AG10803 (cell line): ENCODE measurements at places on chromosomes 7 and 10.

DNA sequence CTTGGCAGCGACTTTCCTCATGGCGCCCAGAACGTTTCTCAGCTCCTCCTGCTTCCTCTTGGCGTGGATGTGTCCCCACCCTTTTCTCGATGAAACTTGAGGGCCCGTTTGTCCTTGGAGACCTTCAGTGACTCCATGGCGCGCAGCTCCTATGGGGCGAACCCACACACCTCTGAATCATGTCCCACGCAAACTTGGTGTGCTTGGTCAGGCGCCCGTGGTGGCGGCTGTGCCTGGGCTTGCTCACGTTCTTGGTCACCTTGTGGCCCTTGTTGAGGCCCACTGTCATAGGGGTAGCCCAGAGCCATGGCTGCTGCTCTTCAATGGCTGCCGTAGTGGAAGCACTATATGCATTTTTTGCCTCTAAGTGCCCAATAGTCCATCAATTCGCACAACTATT is 117.5 kb upstream of the FOXP2 start:
- DNase-seq: no peak

DNA sequence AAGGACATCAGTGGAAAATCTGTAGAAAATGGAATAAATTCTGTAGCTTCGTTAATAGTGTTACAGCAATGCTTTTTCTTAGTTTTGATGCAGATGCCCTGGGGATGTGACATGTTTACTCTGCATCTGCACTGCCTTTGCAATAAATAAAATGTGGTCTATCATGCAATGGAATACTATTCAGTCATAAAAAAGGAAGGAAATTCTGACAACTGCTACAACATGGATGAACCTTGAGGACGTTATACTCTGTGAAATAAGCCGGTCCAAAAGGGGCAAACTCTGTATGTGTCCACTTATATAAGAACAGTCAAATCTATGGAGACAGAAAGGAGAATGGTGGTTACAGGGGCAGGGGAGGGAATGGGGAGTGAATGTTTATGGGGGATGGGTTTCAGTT is 13.5 kb downstream of the GRIFIN start:
- DNase-seq: no peak

GRCh38 chr7:155482511-155483183 is 24.7 kb downstream of the EN2 start:
- no peak for DNase-seq

DNA sequence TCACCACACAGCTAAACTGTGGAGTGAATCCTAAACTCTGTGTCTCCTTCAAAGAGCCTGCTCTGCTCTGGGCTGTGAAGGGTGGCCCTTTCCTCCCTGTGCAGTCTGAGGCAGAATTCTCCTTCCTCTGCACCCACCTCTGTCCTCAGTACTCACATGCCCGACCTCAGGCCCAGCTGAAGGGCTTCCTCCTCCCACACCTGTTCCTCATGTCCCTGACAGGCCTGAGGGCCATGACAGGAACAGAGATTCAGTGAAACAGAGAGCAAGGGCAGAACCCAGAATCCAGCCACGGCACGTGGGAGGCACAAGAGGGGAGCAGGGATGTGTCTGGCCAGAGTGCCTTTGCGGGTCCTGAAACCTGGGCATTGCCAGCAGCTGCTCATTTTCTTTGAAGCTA is 13.9 kb downstream of the CREB3L2 start:
- DNase-seq: no peak

DNA sequence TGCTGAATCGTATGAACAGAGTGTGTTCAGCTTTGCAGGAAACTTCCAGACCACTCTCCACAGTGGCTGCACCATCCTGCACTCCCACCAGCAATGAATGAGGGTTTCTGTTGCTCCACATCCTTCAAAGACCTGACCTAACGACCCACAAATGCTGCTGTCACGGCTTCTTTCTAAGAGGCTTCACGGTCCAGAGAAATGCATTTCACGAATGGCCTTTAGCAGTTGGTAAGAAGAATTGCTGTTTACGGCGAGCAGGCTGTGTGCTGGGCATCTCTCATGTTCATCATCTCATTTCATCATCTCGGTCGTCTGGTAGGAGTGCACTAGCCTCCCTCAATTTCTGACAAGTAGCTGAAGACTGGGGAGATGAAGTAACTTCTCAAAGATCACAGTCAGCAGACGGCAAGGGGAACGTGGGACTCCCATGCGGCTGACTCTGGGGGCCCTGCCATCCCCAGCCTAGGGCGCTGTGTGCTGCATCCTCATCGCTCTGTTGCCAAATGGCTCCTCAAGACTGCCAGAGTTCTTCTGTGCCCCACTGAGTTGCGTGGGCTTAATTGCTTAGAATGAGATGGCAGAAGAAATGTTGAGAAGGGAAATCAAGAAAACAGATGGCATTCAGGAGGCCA is 72.9 kb downstream of the ADARB2 start:
- no peak for DNase-seq

DNA sequence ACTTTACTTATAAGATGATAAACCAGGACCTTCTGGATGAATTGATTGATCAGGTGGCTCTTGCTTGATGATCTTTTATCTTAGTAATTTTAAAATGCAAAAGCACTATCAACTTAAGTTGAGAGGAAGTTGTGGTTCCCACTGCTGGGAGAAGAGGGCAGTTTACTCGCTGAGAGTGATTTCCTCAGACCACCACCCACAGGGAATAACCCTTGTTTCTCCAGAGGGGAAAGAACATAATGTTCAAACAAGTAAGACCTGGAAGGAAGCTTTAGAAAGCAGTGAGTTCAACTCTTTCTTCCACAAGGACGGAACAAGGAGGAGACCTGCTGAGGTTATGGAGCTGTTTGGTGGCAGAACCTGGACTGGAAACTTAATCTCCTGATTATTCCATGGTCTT is 138.7 kb downstream of the FAM204A start:
- DNase-seq: no peak

- DNase-seq: no peak
These were observed 160.0 kb upstream of the SHH start for GRCh38 chr7:155972247-155972646.

- no peak for DNase-seq
These were observed 8.6 kb upstream of the CHRM2 start for GRCh38 chr7:136859803-136860202.

DNA sequence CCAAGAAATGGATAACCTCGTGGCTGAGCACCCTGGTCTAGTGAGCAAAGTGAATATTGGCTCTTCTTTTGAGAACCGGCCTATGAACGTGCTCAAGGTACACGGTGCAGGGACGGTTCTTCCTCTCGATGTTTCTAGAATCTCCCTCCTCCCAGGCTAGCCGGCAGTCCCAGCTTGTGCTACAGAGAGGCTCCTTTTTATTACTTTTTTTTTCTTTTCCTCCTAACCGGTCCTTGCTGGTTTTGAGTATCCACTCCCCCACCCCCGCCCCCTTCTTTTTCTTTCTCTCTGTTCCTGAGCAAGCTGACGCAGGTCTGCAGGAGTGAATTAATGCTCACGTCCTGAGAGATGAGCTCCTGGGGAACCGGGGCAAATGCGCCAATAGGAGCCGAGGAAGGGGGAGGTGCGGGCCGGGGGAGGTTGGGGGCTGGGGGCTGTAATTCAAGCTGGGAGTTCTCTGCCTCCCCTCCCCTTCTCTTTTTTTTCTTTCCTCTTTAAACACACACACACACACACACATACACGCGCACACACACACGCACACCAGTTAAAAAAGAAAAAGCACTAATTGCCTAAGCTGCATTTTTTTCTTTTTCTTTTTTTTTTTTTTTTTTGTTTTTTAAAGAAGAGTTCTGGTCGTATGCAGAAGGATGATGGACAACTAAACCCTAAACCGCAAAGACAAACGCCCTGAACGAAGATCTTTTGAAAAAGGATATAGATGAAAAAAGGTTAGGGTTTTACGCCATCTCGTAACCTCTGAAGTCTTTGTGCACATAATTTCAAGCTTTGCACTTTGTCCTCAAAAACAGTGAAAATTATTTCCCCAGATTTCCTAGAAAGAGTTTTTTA is 6.6 kb downstream of the CPA2 start:
- peak; percentile 28 for DNase-seq
